Right renal cortex interstitium (tissue), 3 donors: ENCODE measurements at places on chromosomes 11 and 22.

DNA sequence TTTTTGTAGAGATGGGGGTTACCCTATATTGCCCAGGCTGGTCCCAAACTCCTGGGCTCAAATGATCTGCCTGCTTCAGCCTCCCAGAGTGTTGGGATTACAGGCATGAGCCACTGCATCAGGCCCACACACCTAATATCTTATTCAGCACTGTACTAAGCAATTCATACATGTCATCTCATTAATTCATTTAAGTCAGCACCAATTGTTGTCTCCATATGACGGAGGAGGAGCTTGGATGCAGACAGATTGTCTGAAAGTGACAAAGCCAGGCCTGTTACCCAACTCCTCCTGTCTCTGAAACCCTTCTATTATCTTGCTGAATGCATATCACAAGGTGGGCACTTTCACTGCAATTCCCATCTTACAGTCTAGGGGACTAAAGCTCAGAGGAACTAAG is 57.5 kb upstream of the ALX4 start:
- no peak for DNase-seq

- no peak for DNase-seq
Observed at GRCh38 chr11:69333879-69334278, 39.9 kb downstream of the MYEOV start.

DNA sequence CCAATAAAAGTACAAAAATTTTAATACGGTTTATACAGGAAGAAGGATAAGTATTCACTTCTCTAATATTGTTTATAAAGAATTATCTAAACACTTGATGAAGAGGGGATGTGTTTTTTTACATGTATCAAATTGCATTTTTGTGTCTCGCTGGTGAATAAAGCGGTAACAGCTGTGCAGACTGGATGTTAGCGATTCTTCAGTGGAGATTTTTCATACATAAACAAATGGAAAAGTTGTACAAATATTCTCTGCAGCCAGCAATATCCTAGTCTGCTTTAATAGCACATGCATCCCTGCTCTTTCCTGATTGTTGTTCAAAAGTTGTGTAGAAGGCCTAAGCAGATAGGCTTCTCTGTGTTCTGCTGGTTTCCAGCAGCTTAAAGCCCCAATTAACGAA is 369.3 kb downstream of the SOX6 start:
- DNase-seq, result no peak

- no peak for DNase-seq
Observed at GRCh38 chr11:113818426-113818825, 38.8 kb downstream of the CLDN25 start.

DNA sequence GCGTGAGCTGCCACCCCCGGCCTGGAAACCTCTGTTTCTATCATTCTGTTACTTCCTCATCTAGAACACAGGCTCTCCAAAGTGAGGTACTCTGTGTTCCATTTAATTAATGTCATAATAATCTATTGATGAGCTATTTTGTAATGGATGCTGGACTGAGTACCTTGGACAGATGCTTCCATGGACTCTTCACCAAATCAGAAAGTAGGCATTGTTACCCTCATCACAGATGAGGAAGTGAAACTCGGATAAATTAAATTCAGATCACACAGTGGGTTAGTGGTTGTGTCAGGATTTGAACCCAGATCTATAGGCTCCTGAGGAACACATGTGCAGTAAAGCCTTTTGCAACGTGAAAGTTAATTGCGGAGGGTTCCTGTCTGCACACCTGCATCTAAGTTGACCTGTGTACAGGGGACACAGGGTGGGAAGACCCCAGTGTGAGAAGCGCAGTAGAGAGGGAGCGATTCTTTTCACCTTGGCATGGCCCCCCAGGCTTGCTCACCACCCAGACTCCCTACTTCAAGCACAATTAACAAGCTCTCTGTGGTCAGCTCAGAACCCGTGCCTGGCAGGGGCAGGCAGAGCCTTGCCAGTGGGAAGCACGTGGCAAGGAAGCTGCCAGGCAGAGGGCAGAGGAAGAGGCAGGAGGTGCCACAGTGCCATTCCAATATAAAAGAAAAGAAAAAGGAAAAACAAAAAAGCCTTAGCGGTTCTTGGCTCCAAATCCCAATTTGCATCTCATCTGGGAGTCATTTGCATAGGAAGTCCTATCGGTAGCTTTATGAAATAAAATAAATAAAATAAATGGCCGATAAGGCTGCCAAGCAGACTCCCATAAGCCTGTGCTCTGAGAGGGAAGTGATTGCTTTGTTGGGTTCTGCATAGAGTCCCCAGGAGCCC is 239.3 kb downstream of the GRIK4 start:
- DNase-seq, result no peak

- DNase-seq, result no peak
Observed at GRCh38 chr11:63945477-63946163, 6.8 kb downstream of the NAA40 start.

DNA sequence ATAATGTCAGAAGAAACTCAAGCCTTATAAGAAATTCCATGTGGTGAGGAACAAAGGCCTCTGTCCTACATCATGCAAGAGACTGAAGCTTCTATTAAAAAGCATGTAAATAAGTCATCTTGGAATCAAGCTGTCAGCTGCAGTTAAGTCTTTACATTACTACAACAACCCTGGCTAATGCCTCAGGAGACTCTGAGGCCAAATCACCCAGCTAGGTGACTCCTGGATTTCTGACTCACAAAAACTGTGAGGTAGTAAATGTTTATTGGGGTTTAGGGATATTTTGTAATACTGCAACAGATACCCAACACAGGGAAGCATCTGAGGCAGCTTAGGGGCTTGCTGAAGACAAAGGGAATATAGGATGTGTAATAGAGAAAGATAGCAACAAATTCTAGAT is 89.6 kb downstream of the C11orf87 start:
- DNase-seq, result no peak

DNA sequence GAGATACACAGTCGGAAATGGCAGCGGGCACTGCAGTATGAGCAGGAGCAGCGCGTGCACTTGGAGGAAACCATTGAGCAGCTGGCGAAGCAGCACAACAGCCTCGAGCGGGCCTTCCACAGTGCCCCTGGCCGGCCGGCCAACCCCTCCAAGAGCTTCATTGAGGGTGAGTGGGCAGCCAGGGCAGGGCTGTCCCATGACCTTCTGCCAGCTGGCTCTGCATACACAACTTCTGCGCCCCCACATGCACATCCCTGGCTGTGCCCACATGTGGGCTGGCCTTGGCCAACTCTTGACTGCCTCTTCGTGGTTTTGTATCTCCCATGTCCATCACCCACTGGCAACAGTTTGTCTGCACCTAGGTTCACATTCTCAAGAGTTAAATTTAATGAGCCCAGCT is 81.1 kb downstream of the MORC2 start:
- DNase-seq, result no peak

DNA sequence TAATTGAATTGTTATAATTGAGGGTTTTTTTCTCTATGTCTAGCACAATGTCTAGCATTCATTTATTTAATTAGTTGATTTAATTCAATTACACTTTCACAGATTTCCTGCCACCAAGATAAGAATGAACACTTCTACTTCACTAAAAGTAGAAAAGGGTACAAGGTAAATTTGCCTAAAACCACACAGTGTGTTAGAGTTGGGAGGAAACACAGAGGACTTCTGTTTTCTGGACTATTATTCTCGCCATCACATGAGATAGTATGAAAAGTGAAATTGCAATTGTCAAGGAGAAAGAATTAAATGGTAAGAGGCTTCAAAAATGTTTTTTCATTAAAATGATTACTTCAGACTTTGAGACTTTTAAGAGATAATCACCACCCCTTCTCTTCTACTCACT is 109.5 kb downstream of the ETS1 start:
- no peak for DNase-seq

GRCh38 chr11:119744577-119744976 is 15.6 kb upstream of the NECTIN1 start:
- DNase-seq, result no peak

DNA sequence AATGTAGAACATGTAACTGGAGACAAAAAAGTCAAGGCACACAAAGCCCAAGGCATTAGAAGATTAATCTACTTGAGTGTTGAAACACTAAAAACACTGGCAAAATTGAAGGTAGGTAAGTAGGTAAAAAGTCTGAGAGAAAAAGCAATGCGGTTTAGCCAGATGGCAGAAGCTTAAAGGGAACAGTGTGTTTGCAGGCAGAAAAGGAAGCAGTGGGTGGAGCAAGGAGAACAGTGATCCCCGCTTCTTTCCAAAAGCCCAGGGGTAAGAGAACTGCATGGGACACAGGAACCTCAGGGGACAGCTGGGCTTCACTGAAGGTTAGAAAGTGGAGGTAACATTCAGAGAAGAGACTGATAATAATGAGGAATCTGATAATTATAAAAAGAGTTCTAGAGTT is 16.0 kb downstream of the MRE11 start:
- no peak for DNase-seq

GRCh38 chr11:84381666-84382065 is 1095.5 kb upstream of the CCDC90B start:
- DNase-seq, result no peak

DNA sequence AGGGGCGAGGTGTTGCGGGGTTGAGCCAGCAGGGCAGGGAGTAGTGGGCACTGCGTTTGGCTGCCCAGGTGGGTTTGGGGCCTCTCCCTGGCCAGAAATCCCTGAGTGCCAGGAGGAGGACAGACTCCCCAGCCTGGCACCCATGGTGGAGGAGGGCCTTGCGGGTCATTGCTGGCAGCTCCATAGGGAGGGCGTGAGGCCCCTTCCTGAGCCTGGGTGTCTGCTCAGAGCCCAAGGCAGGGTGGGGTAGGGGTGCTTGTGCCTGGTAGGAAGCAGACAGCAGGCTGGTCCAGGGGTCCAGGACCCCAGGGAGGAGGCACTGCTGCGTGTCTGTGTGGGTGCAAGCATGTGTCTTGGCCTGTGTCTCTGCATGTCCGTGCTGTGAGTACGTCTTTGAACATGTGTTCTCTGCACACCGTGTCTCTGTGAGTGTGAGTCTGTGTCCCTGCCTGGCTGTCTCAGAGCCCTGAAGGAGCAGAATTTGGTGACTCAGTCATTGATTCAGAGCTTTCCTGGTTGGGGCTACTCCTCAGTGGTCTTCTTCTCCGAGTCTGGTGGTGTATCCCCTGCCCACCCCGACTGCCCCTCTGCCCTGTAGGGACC is 3.9 kb downstream of the TSPAN4 start:
- no peak for DNase-seq

DNA sequence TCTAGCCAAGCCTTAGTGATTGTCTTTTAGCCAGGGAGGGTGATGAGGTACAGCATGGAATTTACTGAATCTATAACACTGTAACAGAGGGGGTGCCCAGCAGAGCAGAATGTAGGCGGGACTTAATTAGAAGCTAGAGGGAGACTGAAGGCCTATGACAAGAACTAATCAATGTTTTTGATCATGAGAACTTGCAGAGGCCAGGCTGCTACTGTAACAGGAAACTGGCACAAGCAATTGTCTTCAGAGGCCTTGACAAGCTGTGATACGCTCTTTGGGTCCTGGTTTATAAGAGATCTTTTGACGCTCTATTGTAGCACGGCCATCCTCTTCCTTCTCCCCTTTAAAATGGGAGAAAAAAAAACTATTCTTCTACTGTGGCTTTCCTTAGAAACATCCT is 1297.3 kb downstream of the JRKL start:
- DNase-seq, result no peak

GRCh38 chr22:50001388-50002231 is 11.0 kb downstream of the IL17REL start:
- DNase-seq, result no peak

DNA sequence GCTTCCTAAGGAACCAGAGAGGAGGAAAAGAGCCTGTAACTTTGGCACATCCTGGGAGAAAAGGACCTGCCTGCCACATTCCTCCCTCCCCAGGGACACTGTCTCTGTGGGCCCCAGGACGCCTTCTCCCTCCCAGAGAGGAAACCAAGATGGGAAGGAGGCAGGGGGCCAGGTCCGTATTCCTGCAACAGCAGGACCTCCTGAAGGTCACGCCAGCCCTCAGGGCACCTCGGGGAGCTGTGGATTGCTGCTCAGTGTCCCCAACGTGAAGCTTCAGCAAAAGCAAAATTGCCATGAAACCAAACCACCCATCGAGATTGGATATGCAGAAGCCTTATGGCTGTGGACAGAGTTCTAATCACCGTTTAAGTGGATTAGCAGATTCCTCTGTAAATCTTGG is 86.7 kb downstream of the ARHGAP8 start:
- no peak for DNase-seq

- no peak for DNase-seq
Observed at GRCh38 chr11:94243571-94244515, 60.5 kb upstream of the IZUMO1R start.

DNA sequence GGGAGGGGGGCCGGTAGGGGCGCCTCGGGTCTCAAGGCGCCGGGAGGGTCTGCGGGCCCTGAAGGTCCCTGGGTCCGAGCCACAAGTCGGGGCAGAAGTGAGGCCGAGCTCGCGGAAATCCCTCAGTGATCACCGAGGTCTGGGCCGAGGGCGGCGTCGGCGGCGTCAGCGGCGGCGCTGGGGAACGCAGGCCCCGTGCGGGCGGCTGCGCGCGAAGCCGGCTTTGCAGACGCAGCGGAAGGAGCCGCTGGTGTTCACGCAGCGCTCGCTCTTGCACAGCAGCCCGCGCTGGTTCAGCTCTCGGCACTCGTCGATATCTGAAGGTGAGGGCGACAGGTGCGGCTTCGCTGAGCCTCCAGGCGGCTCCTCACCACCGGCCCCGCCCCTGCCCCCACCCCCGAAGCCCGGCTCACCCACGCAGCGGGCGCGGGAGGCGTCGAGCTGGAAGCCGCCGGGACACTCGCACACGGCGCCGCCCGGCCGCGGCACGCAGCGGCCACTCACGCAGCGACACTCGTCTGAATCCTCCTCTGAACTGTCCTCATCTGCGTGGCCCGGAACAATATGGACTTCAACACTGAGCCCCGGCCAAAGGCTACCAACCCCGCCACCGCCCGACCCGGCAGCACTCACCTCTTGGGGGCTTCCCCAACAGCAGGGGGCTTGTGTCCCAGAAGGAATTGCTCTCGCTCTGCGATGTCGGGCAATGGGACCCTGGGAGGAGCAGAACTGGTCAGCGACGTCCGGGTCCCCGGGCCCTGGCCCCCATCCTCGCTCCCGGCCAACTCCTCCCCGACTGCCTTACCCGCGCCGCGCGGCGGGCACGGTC is 14.2 kb downstream of the SCYL1 start:
- DNase-seq, result no peak

GRCh38 chr22:31075961-31076360 is 5.2 kb upstream of the SMTN start:
- DNase-seq, result no peak

GRCh38 chr11:35064114-35064800 is 74.7 kb upstream of the CD44 start:
- DNase-seq, result no peak

GRCh38 chr11:47854667-47855066 is 6.5 kb upstream of the NUP160 start:
- no peak for DNase-seq

DNA sequence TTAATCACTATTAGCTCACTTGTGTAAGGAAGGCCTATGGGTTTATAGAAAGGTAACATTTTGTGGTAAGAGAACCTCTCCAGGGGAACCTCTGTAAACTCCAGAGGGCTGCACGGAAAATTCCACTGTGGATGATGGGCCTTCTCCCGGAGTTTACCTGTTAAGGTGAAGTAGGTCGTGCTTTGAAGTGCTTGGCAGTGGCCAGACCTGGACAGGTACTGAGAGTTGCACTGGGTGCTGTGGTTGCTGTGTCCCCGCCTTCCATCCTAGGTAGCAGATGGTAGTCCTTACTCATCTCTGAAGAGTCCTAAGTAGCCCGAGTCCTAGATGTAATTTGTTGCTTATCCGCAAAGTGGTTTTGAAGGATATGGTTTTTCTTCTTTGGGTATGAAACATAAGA is 133.4 kb downstream of the TEAD1 start:
- DNase-seq, result no peak
